GM23338 (cell line): ENCODE measurements at places on chromosomes 7 and 10. TPM values are rescaled to one million over a fixed set of nuclear protein-coding genes. Genes with fewer than 3 reads are reported as not detected.
A peak's percentile ranks its signal among the peaks of the same experiment; 100 is the strongest.

AOAH gene
- not detected in 2 replicates for total RNA-seq

SEMA4G gene
- total RNA-seq = 7.3 and 8.5 TPM in 2 replicates

HGF gene
- total RNA-seq = 0.50 and 1.1 TPM in 2 replicates

OPN4 gene
- not detected in 2 replicates for total RNA-seq

SERPINE1 gene
- 0.97 and 2.0 TPM in 2 replicates for total RNA-seq

DNA sequence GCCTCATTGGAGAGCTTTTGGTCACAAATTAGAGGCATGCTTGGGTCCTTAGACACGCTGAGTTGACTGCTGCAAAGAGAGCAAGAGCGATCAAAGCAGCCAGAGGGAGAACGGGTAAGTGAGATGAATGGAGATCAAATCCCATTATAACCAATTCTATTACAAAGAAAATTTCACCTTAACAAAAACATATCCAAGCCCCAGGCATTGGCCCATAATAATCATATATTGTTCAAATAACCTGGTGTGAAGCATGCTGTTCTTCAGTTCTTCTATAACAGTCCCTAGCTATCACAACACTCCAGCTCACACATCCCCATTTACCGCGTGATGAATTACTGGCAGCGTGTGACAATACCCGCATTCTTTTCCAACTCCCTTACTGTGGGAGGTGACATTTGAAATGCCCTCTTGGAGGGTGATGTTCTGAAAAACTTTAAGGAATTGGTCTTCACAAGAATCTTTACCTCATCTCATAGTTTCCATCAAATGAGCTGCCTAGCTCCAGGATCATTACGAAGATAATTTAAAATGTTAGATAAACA is 156.1 kb upstream of the PLXNA4 start:
- DNase-seq = no peak

DNA sequence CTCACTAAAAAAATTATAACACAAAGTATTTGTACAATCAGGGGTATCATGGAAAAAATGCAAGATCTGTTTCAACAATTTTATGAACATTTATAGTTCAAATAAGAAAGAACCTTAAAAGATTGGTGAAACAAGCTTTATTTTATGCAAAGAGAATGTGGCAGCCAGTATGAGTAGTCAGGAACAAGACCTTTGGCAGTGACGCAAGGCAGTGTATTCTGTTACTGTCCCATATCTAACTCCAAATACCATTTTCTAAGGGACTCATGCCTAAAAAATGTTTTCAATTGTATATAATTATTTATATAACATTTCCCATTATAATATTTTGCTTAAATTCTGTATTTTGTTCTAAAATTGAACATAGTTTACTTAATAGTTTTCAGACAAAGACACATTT is 19.1 kb upstream of the FAM53B start:
- DNase-seq = no peak

DNA sequence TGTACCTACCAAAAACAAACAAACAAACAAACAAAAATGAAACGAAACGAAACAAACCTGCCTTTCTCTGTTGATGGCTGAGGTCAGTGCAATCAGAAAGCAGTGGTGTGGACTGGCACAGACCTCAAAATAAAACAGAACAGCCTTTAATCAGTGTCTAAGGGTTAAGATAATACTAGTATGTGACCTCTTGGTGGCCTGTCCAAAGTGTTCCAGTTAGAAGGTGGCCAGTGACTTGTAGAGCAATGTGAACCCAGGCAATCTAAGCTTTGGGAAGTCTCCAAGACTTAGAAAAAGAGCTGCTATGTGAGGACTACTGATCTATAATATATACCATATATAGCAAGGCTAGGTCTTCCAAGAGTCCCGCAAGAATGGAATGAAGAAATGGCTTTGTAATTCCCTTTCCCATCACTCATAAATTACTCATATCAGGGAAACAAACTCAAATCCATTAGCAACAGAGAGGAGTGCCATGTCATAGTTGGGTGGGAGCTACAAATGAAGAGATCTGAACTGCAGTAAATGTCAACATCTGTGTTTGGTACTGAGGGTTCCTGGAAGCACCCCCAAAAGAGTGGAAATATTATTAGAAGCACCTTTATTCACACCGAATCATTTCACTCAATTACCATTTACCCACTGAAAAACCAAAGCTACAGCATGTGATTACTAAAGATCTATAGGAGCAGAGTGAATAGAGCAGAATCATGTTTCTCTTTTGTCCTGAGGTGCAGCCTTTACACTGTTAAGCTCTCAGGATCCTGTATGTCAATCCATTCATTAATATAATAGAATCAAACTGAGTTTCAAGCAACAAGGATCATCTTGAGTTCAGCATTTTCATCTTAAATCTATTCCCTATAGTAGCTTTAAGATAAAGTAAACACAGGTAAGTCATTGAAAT is 28.0 kb downstream of the ABLIM1 start:
- no peak for DNase-seq

DNA sequence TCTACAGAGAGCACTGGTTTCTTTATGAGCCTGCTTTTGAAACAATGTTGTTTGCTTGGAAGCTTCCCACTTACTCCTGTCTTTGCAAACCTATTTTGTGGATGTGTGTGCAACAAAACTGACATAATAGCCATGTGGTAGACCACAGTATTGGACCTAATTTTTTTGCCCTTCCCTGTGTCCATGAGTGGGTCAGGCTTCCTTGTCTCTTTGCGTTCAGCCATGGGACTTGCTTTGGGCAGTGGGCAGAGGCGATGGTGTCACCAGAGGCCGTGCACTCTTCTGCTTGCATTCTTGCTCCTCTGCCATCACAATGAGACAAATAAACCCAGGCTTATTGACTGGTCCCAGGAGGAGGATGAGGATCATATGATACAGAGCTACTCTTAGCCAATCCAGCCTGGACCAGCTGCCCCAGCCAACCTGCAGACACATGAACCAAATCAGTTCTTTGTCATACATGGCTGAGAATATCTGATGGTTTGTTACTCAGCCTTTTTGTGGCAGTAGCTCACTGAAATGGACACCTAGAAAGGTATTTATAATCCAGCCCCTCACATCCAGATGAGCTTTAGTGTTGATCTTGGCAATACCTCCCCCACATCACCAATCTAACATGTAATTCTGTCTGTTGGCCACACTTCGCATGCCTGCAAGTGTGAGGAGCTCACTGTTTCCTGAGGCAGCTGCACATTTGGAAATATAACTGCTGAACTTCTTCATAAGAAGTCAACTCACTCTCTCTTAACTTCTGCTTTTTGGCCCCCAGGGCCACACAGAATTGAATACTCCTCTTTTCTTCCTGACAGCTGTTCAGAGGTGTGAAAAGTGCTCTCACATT is 427.8 kb upstream of the ZMIZ1 start:
- DNase-seq = no peak

DNA sequence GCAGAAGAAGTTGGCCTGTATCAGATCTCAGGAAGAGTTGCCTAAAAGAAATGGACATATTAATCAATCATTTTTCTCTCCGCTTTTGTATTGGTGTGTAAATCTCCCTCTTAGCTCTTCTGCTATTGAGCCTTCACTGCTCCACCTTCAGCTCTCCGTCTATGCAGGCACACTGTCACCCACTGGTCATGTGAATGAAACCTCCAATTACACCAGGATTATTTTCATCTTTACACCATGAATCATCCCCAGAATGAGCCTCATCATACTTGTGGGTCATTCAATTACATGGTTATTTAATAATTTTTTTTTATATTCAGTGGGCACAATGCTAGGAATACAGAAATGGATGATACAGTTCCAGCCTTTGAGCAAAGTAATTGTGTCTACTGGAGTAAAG is 92.6 kb downstream of the LRRC4 start:
- no peak for DNase-seq

- DNase-seq = no peak
Measured at GRCh38 chr7:116407165-116407564, 92.4 kb upstream of the CAV2 start.

GRCh38 chr7:134167250-134167649 is 40.1 kb downstream of the LRGUK start:
- no peak for DNase-seq

- no peak for DNase-seq
Measured at GRCh38 chr7:31058122-31058521, 6.0 kb downstream of the ADCYAP1R1 start.

DNA sequence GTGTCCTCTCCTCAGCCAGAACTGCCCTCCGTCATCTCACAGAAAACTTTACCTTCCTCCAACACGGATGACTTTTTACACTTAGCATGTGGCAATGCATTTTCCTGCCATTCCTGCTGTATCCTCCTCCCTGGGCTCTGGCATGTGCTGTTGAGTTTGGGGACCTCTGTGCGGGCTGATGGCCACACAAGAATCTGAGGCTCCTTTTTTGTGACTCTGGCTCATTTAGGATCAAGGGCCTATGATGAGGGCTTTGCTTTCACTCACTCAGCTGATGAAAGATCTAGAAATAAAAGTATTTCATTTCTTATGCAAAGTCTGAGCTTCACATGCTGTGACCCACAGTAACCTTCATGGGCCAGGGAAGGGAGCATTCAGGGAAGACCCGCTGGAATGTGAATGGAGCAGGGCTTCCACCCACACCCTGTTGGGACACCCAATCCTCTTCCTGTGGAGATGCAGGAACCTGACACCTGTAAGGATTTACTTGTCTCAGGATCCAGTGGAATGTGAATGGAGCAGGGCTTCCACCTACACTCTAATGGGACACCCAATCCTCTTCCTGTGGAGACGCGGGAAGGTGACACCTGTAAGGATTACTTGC is 500.3 kb upstream of the MKI67 start:
- DNase-seq = peak; percentile 64

DNA sequence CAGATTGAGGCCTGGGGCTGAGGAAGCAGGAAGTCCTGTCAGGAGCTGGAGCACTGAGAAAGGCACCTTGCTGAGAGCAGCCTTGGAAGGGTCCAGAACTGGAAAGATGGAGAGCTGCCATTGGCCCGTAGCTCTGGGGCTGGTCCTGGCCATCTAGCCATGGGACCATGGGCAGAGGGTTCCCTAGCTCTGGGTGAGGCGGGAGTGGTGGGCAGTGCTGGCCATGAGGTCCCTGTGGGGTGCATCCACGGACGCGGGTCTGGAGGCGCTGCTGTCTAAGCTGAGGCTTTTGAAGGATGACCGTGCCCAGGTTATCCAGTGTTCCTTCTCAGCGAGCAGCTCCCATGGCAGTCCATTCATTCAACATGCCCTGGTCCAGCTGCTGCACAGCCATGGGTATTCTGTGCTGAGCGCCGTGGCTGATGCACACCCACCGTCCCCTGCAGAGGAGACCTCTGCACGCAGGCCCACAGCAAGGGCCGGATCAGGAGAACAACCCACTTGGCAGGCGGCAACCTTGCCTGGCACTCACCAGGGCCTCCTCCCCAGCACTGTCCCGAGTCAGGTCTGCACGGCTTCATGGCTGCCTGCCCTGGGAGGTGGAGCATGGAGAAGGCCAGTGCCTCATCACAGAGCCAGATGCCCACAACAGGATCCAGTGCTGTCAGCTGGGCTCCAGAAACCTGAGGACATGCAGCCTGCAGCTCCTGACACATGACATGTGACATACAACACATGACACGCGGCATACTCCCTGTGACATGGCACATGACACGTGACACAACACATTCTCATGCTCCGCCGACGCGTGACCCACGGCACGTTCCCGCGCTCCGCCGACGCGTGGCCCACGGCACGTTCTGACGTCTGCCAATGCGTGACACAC is 121.9 kb downstream of the INPP5A start:
- no peak for DNase-seq

GRCh38 chr10:127151541-127151940 is 44.9 kb downstream of the INSYN2A start:
- no peak for DNase-seq

DNA sequence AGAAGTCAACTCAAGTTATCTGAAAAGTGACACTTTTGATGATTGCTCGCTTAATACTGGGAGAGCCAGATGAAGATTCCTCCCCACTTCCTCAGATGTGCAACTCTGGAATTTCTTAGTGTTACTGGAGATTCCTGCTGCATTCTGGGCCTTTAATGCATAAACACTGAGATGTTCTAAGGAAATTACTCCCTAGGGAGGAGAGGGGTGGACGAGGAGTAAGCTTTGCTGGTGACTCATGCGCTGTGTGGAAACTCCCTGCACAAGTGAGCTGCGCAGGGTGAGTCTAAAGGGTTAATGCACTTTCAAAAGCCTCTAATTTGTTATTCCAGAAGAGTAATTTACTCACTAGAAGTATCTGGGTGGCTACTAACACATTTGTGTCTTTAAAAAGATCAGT is 46.3 kb downstream of the EGFR start:
- DNase-seq = no peak

DNA sequence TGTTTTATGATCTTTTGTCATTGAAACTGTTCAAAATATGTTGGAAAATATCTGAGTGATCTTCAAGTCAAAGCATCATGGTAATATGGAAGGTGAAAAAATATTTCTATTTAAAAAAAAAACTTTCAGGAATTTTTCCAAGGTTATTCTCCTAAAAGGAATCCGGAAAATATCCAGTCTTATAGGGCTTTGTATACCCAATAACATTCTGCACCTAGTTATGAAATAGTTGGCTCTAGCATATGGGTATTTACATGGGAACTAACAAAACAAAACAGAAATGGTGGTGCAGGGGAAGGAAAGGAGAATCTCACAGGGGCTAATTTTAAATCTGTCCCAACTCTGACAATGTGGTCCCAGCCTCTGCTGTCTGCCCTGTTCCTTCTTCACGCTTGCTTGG is 167.1 kb upstream of the RHEB start:
- no peak for DNase-seq

GRCh38 chr10:78450807-78451485 is 417.3 kb downstream of the RPS24 start:
- no peak for DNase-seq

GRCh38 chr7:124989911-124990310 is 60.3 kb upstream of the POT1 start:
- no peak for DNase-seq

GRCh38 chr7:35571611-35572240 is 123.2 kb downstream of the HERPUD2 start:
- no peak for DNase-seq

DNA sequence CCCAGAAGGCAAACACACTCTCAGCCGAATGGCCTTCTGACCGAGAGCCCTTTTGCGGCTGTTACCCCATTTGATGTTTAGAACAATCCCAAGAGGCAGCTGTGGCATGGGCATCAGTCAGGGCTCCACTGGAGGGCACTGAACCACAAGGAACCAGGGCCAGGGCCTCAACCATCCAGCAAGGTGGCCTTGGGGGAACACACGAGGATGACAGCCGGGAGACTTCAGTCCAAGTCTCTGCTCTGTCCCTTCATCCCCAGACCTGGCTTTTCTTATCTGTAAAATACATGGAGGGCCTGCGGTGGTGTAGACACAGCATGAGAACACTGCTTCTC is 63.6 kb upstream of the INSIG1 start:
- no peak for DNase-seq

GRCh38 chr10:86284355-86285105 is 82.1 kb downstream of the GRID1 start:
- no peak for DNase-seq

DNA sequence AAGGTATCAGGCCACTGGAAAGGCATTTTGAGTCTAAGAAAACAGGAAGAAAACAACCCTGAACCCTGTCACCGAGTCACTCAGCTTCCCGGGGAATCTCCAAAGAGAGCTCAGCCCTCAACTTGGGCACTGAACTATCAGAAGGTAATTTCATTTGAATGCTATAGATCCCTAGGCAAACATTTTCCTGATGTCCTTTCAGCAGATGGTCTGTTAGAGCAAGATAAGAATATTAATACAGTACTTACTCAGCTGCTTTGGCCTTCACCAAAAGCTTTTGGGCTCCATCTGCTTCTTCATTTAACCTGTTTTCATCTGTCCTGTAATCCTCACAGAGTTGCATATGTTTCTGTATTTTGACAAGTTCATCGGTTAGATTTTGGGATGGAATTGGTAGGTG is 34.2 kb upstream of the LAMB1 start:
- DNase-seq = no peak

- no peak for DNase-seq
Measured at GRCh38 chr10:20087353-20087752, 271.1 kb downstream of the PLXDC2 start.

GRCh38 chr7:135300913-135301765 is 67.5 kb downstream of the STRA8 start:
- DNase-seq = no peak
